Renal cortical epithelial cell (primary cell): ENCODE measurements at places on chromosomes 11 and 22. TPM values are rescaled to one million over a fixed set of nuclear protein-coding genes. Genes with fewer than 3 reads are reported as not detected.

DNA sequence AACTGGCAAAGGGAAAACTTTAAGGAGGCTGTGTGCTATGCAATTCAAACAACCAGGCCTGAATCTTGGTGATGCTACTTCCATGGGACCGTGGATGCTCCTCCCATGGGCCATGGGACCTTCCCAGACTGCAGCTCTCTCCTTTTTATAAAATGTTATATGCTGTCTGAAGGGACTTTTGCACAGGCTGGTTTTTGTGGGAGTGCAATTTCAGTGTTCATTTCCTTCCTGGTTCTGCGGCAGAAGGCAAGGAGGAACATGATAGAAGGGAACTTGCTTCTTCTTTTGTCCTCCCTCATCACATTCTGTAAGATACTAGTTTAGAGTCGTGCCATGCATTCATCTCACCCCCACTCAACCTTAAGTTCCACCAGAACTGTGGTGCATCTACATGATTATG, 68.9 kb downstream of the C11orf58 start:
- DNase-seq = no peak

DNA sequence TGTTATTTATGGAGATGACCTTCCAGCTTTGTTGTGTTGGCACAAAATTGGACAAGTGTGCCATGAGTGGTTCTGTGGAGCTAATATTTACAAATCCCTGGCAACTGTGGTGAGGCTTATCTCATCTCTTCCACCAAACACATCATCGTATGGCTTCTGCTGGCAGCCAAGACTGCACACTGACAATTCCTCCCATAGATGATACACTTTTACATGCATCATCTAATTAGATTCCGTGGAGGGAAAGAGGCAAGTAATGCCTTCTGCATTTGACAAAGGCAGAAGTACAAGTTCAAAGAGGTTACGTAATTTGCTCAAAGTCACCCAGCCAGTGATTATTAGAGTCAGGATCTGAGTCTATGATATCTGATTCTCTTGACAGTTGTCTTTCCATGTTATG, 62.7 kb upstream of the KIRREL3 start:
- DNase-seq = no peak

DNA sequence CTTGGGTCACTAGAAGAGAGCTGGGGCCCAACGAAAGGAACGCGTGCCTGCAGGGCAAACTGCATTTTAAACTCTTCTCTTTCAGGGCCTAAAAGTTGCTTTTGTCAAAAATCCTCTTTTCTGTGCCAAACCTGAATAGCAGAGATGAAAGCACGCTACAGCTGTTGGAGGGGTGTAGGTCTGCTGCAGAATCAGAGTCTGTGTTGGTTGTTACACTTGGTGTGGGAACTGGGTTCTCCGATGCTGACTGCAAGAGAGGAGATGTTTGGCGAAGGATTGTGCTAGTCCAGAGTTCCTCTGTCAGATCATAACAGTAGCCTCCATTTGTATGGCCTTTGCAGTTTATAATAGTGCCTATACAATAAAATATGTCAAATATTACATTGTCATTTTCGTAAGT, 41.8 kb downstream of the BARX2 start:
- DNase-seq = no peak

Gene POU2AF2
- not detected in 2 replicates for total RNA-seq

Gene PHF21B
- total RNA-seq = not detected in 2 replicates

Gene PATE4
- total RNA-seq = not detected in 2 replicates

Gene KRTAP5-11
- not detected in 2 replicates for total RNA-seq
